ENCODE measurements at places on chromosomes 12 and 14. TPM values are rescaled to one million over a fixed set of nuclear protein-coding genes. Genes with fewer than 3 reads are reported as not detected.

CSRP2 gene
- total RNA-seq = 3.1 TPM

KRT6C gene
- total RNA-seq = not detected

CGRRF1 gene
- 16.7 TPM for total RNA-seq

RASSF9 gene
- 1.7 TPM for total RNA-seq

KRT83 gene
- total RNA-seq = not detected

PHLDA1 gene
- 44.1 TPM for total RNA-seq

SLC24A4 gene
- total RNA-seq = under 0.01 TPM

FSCB gene
- total RNA-seq = not detected

LRIG3 gene
- total RNA-seq = 94.5 TPM

ZNF891 gene
- 2.0 TPM for total RNA-seq

CLMN gene
- 7.4 TPM for total RNA-seq

TMEM229B gene
- total RNA-seq = under 0.01 TPM

ADCY4 gene
- 34.2 TPM for total RNA-seq

Measured in thoracic aorta endothelial cell (primary cell).